Left ventricle myocardium inferior (tissue), 1 donor: ENCODE measurements at places on chromosomes 2 and 18. TPM values are rescaled to one million over a fixed set of nuclear protein-coding genes. Genes with fewer than 3 reads are reported as not detected.

Gene IRS1
- 17.8 TPM for total RNA-seq

Gene RUFY4
- not detected for total RNA-seq

Gene CD207
- not detected for total RNA-seq

Gene SCN1A
- total RNA-seq: 0.63 TPM

- peak overlapping the region; percentile 66 for H3K27ac ChIP-seq
- peaks cover 18% of the 10 kb centered on the region for H3K4me1 ChIP-seq
- peak; percentile 85 for DNase-seq
- H3K4me3 ChIP-seq: no peak overlapping the region
- no peaks in the 10 kb centered on the region for H3K27me3 ChIP-seq
- no peaks in the 10 kb centered on the region for H3K36me3 ChIP-seq
These were observed 257.3 kb downstream of the ATAD2B start for GRCh38 chr2:23669413-23670244.

DNA sequence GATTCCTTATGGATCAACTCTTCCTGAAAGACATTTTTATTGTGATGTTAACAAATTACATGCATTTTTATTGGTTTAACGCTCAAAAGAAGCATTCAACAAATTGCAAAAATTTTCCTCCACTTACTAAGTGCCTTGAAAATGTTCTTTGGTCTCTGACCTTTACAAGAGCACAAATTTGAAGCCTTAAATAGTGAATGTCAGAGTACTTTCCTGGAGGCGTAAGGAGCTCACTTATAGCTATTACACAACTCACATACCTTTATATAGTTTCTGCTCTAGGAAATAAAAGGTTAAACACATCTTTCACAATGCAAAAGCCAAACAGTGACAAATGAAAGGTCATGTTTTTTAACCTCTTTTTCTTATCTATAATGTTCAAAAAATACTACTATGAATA is 405.7 kb upstream of the ZNF804A start:
- DNase-seq: no peak
- no peaks in the 10 kb centered on the region for H3K4me1 ChIP-seq
- no peaks in the 10 kb centered on the region for H3K36me3 ChIP-seq
- H3K4me3 ChIP-seq: no peak overlapping the region
- H3K27me3 ChIP-seq: no peaks in the 10 kb centered on the region
- H3K27ac ChIP-seq: no peak overlapping the region

DNA sequence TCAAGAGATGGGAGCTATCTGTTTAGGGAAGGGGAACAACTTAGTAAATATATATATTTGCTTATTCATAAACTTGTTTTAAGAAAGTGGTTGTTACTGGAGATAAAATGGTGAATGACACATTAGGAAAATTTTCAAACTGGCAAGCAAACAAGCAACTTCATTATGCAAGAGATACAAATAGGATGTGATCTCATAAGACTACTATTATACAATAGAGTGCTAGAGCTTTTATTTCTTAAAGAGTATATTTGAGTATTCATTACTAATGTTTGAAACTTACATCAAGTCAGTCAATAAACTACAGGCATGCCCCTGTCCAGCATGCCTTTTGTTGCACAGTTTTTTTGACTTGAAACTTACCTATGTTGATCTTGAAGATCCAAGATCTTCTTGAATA is 355.2 kb upstream of the KCNJ3 start:
- H3K27me3 ChIP-seq: no peaks in the 10 kb centered on the region
- no peaks in the 10 kb centered on the region for H3K4me1 ChIP-seq
- H3K27ac ChIP-seq: no peak overlapping the region
- no peak overlapping the region for H3K4me3 ChIP-seq
- no peak for DNase-seq
- no peaks in the 10 kb centered on the region for H3K36me3 ChIP-seq

Gene CFAP65
- not detected for total RNA-seq

Gene OTOF
- total RNA-seq: not detected

Gene TEKT4
- total RNA-seq: not detected

DNA sequence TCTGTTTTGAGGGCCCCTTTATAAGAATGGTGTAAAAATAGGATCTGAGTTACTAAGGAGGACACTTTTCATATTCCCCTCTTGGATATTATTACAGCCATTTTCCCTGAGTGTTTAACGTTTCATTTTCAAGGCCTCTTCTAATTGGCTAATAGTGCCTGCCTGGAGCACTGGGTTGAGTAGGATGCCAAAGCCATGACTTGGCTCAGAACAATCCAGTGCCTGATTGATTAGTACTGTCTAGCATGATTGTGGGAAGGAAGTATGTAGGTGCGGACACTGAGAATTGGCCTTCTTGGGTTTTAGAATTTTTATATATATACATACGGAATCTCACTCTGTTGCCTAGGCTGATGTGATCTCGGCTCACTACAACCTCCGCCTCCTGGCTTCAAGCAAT is 66.1 kb downstream of the NAB1 start:
- no peak overlapping the region for H3K4me3 ChIP-seq
- DNase-seq: no peak
- no peaks in the 10 kb centered on the region for H3K27me3 ChIP-seq
- no peaks in the 10 kb centered on the region for H3K36me3 ChIP-seq
- no peak overlapping the region for H3K27ac ChIP-seq
